ENCODE measurements at places on chromosomes 4 and X. TPM values are rescaled to one million over a fixed set of nuclear protein-coding genes. Genes with fewer than 3 reads are reported as not detected.

The ESX1 gene
- total RNA-seq: not detected

The FGF13 gene
- total RNA-seq: 2.3 TPM

The HAND2 gene
- not detected for total RNA-seq

The MAGEB2 gene
- not detected for total RNA-seq

The HNRNPDL gene
- 166 TPM for total RNA-seq

The SMR3B gene
- not detected for total RNA-seq

The XK gene
- 0.16 TPM for total RNA-seq

The PTPN13 gene
- 43.5 TPM for total RNA-seq

The IBSP gene
- not detected for total RNA-seq

The CT45A2 gene
- total RNA-seq: not detected

The MAGEB4 gene
- total RNA-seq: not detected

The GUCY1A1 gene
- 0.81 TPM for total RNA-seq

The HS3ST1 gene
- total RNA-seq: 0.38 TPM

The SUPT20HL1 gene
- not detected for total RNA-seq

The TBX22 gene
- not detected for total RNA-seq

The PHOX2B gene
- not detected for total RNA-seq

Data from mesangial cell (primary cell).